NCI-H226 (cell line): ENCODE measurements at places on chromosomes 6 and 20.

GRCh38 chr20:23450877-23451276 is 1.8 kb downstream of the CST11 start:
- no peak for DNase-seq

GRCh38 chr6:117619178-117619577 is 16.9 kb upstream of the GOPC start:
- no peak for DNase-seq

DNA sequence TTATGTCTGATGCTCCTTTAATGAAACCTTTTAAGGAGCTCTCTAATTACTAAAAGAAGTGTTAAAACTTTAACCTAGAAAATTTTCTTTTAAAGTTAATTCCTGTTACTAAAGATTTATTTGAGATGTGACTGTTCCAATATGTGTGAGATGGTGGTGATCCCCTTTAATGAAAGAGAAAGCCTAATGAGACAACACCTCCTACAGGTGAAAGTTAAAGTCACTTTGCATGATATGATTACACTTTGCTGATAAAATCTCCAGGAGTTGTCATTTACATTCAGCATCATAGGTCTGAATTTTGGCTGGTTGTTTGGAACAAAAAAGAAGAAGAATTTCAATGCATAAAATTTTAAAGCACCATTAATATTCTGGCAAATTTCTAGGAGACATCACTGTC is 307.4 kb downstream of the TRDN start:
- no peak for DNase-seq

DNA sequence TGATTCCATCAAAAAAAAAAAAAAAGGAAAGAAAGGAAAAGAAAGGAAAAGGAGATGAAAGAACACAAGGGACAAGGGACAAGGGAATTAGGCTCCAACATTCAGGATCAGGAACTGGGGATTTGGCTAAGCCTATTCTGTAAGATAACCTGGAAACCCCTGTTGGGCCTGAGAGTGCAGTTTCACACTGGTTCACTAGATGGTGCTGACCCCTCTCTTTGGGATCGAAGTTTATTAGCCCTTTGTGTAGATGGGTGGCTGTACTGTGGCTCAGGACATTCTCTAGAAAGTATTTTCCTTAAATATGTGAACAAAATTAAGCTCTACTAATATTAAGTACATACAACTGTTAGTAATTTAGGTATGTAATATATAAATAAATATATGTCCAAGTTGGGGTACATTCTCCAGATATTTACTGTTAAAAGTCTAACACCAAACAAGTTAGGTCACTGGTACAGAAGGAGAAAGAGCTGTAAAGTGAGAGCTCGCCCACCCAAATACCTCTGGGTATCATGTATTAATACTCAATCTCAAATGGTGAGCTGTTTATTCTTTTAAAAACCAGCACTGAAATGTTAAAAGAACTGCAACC is 6.3 kb downstream of the OR2A4 start:
- peak; percentile 20 for DNase-seq

GRCh38 chr6:52504782-52505136 is 72.1 kb downstream of the TRAM2 start:
- DNase-seq = no peak

- no peak for DNase-seq
Observed at GRCh38 chr20:37369846-37370245, 23.9 kb downstream of the SRC start.

GRCh38 chr6:42963855-42964605 is 3.5 kb downstream of the GNMT start:
- peak; percentile 53 for DNase-seq

- DNase-seq = no peak
Observed at GRCh38 chr6:12485226-12485764, 195.1 kb downstream of the EDN1 start.

GRCh38 chr6:121660277-121660676 is 224.8 kb downstream of the GJA1 start:
- DNase-seq = no peak

DNA sequence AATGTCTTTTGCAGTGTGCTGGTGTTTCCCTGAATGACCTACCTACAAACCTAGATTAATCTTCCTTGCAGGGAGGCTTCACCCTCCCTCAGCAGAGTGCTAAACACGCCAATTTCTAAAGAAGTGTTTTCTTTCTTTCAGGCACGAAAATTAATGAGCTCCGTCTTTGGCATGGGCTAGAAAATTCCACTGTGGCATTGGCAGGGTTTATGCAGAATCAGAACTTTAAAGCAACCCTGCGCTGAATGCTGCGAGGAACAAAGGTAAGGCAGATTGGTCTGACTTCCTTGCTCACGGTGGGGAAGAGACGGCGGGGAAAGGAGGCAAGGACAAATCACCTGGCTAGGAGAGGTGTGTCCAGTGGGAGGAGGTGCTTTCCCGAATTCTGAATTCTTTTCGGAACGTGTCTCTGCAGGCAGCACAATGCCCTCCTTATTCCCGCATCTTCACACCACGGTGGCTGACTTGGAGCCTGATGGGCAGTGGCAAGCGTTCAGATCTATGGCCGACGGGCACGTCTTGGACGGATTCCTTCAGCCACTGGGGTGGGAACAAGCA is 6.2 kb upstream of the BANF2 start:
- DNase-seq = no peak

DNA sequence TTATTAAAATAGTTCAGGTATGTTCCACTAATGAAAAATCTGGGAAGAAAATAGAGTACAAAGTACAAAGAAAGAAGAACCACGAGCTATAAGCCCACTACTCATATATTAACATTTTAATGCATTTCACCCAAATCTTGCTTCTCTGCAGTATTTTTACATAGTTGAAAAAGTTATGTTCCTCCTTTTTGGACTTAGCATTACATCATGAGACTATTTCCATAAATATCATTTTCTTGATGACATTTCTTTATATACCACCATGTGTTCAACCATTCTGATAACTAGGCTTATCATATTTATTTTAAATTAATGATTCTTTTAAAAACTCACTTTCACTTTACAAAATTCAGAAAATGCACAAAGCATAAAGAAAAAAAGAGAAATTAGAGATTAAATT is 3.0 kb downstream of the IPCEF1 start:
- no peak for DNase-seq

DNA sequence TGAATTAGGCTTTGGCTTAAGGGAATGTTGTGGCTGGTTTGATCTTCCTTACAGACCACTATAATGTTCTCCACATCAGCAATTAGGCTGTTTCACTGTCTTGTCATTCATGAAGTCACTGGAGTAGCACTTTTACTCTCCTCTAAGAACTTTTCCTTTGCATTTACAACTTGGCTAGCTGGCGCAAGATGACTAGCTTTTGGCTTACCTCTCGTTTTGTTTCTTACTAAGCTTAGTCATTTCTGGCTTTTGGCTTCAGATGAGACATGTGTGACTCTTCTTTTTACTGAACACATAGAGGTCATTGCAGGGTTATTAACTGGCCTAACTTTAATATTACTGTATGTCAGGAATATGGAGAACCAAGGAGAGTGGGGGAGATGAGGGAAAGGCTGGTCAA is 143.2 kb downstream of the PTCHD4 start:
- peak; percentile 9 for DNase-seq

DNA sequence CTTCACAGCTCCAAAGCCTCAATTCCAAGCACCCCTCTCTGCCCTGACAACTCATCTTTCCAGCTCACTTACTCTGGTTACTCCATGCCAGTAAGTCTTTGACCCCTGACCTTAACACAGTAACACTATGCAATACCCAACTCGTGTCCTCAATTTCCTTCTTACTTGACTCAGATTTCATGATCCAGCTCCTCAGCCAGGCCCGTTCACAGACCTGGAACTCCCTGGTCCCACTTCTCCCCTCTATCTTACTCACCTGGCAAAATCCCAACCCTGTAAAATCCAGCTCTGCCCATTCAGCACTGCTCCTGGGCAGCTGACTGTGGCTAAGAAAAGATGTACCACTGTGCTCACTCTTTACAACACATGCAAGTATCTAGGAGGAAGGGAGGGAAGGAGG is 7.9 kb downstream of the GNL1 start:
- DNase-seq = peak; percentile 28

DNA sequence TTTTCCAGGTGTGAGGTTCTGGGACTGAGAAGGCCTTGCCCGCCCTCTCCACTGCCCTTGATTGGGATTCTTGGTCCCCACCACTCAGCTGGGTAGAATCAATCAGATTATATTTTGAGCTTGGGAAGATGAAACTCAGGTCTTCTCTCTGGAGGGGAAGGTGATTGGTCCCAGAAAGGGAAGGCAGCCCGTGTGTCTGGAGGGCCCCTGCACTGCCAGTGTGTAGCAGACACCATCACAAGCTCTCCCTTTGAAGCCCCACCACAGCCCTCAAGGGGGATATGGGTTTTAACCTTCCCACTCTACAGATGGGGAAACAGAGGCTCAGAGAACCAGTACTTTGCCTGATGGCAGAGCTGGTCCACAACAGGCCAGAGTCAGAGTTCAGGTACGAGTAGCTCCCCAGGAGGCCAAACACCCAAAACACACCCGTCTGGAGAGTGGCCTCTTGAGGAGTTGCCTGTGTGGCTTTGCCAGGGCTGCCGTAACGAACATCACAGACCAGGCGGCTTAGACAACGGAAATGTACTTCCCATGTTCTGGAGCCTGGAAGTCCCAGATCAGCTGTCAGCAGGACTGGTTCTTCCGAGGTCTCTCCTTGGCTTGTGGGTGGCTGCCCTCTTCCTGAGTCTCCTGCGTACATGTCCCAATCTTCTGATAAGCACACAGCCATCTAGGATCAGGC is 205.6 kb downstream of the SYNDIG1 start:
- DNase-seq = no peak

GRCh38 chr20:13771853-13772453 is 12.8 kb downstream of the ESF1 start:
- no peak for DNase-seq

DNA sequence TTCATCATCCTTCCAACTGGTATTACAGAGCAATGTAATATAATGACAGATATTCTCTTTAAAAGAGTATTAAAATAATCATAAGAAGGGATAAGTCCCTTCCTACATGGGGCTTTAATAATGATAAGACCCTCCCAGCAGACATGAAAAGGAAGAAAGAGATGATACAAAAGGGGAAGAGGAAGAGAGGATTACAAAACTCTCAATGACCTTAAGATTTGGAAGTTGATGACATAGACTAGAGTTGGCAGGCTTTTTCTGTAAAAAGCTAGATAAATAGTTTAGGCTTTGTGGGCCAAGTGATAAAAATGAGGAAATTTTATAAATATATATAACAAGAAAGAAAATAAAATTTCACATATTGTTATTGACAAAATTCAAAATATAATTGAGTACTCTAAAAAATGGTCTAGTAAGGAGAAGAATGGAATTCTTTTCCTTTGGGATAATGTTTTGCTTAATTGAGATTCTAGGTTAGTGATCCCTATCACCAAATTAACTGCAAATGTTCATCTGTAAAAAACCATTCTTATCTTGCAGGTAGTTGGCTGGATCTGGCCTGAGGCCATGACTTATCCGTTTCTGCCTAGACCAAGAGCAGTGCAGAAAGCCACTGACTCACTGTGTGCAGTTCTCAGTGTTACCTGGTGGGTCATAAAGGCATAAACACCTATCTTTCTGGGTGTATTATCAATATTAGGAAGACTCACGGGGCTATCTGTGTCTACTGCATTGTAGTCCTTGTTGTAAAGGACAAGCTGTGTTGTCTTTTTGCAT is 11.0 kb downstream of the RIPOR2 start:
- DNase-seq = no peak

- DNase-seq = no peak
Observed at GRCh38 chr6:156600678-156601077, 176.5 kb upstream of the ARID1B start.

DNA sequence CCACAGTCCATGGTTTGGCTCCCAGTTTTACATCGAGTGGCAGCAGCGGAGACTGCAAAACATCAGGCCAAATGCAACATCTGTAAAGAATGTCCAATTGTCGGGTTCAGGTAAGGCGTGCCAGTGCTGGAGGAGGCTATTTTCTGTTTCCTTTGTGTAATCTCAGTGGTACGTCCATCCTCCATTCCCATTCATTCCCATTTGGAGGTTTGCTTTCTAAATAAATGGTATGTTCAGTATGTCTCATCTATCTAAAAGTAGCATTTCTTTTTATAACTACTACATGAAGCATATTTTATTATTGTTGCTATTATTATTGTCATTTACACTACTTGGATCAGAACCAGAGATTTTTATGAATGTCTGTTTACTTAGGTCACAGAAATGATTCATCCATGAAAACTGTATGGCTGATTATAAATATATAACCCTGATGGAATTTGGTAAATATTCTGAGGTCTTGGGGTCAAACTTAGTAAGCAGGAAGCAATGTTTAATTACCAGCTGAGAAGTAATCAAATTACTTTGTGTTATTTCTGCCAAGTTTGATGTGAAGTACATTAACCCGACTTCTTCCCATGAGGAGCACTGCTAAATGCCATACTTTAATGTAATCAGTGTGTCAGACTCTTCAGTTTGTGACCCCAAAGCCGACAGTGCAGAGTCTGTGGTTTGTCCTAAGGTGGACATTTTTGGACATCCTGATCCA is 512.9 kb downstream of the UTRN start:
- DNase-seq = peak; percentile 49

DNA sequence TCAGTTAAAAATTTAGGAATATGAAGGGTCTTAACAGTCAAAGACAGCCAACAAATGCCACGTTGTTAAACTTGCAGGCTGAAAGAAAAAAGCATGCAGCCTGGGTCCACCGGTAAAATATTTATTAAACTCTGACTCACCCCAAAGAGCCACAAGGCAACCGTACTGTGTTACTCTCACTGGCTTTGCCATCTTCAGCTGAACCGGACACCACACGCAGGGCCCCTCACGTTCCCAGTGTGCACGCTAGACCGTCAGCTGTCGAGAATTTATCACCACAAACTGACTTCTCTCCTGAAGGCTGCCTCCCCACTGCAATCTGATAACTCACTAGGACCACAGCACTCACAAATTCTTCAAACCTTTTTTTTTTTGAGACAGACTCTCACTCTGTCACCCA is 30.7 kb downstream of the HUS1B start:
- DNase-seq = no peak

DNA sequence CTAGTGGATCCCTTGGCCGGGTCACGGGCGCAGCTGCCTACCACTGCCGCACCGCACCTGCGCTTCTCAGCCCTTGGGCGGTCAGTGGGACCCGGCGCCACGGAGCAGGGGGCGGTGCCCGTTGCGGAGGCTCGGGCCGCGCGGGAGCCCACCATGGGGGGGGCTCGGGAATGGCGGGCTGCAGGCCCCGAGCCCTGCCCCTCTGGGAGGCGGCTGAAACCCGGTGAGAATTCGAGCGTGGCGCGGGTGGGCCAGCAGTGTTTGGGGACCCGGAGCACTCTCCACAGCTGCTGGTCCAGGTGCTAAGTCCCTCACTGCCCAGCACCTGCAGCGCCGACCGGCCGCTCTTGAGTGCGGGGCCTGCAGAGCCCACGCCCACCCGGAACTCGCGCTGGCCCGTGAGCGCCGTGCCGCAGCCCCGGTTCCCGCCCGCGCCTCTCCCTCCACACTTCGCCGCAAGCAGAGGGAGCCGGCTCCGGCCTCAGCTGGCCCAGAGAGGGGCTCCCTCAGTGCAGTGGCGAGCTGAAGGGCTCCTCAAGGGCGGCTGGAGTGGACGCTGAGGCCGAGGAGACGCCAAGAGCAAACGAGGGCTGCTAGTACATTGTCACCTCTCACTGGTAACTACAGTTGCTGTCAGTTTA is 120.5 kb upstream of the TMEM170B start:
- DNase-seq = no peak

- no peak for DNase-seq
Observed at GRCh38 chr20:1163653-1164052, 21.1 kb downstream of the TMEM74B start.

- DNase-seq = no peak
Observed at GRCh38 chr6:150081702-150082101, 12.8 kb upstream of the ULBP3 start.
